CD4-positive, alpha-beta T cell (primary cell): ENCODE measurements at places on chromosomes 16 and 17.

GRCh38 chr17:80071116-80071841, 30.1 kb upstream of the GAA start:
- no peak for DNase-seq

GRCh38 chr16:60811657-60812056, 1224.6 kb downstream of the CDH8 start:
- DNase-seq = no peak

GRCh38 chr16:27226976-27227705, 23.8 kb downstream of the KDM8 start:
- DNase-seq = no peak

DNA sequence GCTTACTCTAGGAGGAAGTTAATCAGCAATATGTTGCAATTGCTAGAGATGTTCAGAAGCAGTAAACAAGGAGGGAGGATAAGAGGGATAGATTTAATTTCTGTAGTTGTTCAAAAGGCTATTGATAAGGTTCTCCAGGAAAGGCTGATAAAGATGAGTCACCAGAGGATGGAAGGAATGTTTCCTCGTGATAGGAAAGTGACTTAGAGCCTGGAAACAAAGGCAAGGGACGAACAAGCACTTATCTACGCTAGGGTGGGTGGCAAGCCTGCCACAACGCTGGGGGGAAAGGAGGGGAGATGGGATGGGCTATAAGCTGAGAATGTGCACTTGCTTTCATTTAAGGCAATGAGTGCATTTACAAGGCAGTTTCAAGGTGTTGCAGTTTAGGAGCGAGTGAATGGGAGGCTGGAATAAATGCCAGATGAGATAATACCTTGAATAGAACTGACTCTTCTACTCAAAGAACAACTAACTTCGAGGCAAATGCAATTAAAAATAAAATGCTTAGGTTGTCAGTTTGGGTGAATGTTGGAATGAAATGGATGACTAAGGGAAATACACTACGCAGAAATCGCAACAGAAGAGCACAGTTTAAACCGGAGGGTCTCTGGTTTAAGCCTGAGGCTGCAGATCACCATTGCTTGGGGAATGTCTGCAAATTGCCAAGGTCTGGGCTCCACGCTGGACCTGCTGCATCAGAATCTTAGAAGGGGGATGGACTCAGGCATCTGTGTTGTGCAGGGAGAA, 76.0 kb upstream of the RBBP6 start:
- no peak for DNase-seq

DNA sequence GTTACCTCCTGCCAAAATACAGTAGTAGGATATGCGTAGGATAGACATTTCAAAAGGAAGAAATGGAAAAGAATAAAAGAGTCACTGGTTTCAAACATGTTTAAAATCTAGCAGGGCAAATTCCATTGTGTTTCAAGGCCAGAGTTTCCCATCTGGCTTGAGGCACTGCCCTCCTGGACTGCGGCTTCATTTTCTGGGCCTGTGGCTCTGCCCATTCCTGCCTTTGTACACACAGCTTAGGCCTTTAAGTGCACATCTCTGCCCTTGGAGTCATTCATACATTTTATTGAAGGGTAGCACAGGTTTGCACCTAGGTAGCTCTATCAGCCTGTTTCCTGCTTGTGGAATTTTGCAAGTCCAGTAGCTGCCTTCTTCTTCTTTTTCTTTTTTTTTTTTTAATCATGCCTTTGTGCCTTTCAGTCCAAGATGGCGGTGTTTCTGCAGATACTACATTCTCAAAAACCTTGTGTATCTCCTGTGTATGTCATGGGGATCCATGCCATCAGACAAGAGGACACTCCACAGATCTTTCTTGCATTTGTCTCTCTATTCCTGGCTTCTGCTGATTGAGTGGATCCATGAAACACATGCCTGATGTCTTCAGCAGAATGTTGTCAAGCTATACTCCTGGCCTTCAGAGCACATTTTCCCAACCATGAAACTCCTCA, 282.9 kb downstream of the BCAS3 start:
- no peak for DNase-seq

- peak; percentile 64 for DNase-seq
Measured at GRCh38 chr17:17849147-17849820, 12.5 kb upstream of the SREBF1 start.

- DNase-seq = no peak
Measured at GRCh38 chr17:78151514-78152008, 5.4 kb downstream of the C17orf99 start.

- no peak for DNase-seq
Measured at GRCh38 chr17:34156741-34157589, 98.1 kb upstream of the CCL2 start.
